ENCODE measurements at places on chromosomes 11 and 22. TPM values are rescaled to one million over a fixed set of nuclear protein-coding genes. Genes with fewer than 3 reads are reported as not detected.

DNA sequence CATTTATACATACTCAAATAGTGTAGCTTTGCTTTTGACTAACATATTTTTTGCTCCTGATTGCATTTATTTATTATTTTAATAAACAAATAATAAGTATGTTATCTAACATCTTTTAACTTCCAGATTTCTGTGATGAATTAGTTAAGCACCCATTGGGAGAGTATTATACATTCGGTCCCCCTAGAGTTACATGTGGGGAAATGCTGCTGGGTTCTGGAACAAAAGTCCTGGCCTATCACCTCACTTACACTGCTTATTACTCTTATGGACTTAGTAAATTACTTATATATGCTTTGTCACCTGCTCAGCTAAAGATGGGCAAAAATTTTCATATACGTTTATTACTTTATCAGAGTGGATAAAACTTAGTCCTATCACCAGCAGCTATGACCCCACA lies 1163.0 kb downstream of the FAM181B start:
- DNase-seq: no peak

GRCh38 chr11:78373689-78374088 lies 43.9 kb downstream of the GAB2 start:
- DNase-seq: no peak

GRCh38 chr11:88474655-88475054 lies 137.1 kb upstream of the CTSC start:
- no peak for DNase-seq

- peak; percentile 64 for DNase-seq
Observed at GRCh38 chr11:64489831-64490441, 101.1 kb upstream of the SLC22A12 start.

DNA sequence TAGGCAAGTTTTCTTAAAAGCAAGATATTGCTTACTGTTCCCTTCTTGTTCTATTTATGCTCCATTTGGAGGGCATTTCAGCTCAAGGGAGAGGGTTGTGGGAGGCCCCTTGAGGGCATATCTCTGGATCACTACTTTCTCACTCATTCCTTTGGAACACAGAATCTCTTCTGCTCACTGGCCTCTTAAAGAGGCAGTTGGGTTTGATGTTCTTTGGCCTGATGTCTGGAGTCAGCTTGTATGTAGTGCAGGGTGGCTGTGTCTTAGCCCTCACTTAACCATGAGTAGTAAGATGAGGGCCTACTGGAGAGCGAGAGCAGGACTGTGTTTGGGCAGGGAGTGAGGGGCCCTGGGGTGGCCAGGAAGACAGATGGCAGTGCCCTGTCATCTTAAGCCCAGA lies 3.6 kb downstream of the INCENP start:
- DNase-seq: no peak

GRCh38 chr22:44461614-44462013 lies 36.4 kb downstream of the RTL6 start:
- no peak for DNase-seq

GRCh38 chr11:110077831-110078325 lies 15.3 kb upstream of the ZC3H12C start:
- DNase-seq: no peak

- peak; percentile 87 for DNase-seq
Observed at GRCh38 chr22:42648368-42649245, 585 bp downstream of the CYB5R3 start.

DNA sequence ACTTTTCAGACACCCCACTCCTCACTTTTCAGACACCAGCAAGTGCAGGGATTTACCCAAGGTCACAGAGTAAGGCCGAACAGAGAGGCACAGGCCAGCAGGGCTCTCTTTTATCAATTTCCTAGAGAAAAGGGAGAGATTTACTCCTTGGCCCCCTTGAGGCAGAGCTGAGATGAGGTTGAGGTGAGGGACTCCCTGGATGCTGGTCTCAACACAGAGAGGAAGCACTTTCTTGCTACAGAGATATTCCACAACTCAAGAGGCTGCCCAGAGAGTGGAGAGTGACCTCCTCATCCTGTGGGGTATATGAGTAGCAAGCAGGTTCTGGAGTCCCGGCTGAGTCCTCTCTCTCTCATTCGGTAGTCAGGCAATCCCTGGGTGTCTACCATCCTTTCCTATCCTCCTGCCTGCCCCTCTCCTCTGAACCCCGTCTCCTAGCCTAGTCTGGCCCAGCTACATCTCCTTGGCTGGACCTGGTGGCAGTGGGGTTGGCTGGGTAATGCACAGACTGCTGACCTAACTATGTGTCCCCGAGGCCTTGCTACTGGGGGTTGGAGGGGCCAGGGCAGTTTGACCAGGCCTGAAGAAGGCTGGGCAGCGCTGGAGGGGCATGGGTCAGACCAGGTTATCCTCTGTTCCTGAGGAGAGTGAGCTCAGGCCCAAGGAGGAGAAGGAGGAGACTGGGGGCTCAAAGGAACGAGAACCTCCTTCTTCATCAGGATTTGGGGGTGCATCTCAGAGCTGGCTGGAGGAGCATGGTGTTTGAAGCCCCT lies 1.8 kb upstream of the ARHGEF17 start:
- no peak for DNase-seq

GRCh38 chr22:23749841-23750301 lies 1.0 kb downstream of the ZNF70 start:
- no peak for DNase-seq

DNA sequence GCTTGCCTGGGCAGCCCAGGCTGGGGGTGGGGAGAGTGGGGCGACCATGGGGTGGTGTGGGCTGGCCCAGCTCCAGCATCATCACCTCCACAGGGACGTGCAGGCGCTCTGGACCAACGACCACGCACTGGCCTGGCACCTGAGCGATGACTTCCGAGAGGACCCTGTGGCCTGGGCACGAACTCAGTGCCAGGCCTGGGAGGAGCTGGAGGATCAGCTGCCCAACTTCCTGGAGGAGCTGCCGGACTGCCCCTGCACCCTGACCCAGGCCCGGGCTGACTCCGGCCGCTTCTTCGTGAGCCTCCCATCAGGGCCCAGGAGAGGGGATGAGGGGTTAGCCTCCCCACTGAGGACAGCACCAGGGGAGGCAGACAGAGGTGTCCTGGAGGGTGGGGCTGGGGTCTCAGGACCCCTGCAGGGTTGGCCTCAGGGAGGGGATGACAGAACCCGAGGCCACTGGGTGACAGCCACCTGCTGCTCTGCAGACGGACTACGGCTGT lies 3.8 kb downstream of the SUSD2 start:
- DNase-seq: peak; percentile 19

DNA sequence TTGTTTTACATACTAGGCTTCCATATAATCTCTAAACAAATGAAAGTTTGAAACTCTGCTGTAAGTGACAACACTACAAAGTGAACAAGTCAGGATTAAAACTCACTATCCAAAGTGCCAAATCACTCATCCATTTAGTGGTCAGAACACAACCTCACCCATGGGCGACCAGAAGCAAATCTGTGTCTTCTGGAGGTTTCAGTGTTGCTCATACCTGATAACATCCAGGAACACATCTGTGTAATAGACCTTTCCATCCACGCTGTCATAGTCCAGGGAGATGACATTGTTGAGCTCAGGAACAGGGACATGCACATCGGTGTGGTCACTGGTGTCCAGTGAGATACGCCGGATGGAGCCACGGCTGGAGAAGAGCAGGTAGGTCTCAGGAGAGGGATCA lies 28.5 kb upstream of the CKAP5 start:
- no peak for DNase-seq

DNA sequence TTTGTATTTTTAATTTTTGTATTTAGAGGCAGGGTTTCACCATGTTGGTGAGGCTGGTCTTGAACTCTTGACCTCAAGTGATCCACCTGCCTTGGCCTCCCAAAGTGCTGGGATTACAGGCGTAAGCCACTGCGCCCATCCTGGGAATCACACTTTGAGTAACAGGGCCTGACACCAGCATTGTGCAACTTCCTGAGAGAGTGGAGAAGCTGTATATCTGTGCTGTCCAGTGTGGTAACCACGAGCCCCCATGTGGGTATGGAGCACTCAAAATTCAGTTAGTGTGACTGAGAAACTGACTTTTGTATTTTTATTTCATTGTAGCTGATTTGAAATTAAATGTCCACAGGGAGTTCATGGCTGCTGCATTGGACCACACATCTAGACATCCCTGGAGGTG lies 36.2 kb downstream of the MPPED1 start:
- DNase-seq: no peak

DNA sequence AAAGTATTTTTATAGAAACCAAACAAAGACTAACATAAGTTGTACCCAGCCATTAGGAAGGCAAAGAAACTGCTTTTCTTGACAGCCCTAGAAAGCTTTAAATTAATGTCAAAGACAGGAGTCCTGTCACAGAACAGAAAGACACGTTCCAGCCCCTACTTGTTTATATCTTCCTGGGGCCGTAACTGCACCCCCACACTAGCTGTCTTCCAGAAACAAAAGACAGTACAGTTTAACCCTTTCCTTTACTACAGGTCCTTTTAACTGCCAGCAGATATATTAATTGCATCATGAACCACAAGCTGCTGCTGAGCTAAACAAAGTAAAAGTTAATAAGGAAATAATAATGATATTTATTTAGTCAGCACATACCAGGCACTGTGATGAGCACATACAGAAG lies 20.3 kb upstream of the CFAP300 start:
- DNase-seq: no peak

DNA sequence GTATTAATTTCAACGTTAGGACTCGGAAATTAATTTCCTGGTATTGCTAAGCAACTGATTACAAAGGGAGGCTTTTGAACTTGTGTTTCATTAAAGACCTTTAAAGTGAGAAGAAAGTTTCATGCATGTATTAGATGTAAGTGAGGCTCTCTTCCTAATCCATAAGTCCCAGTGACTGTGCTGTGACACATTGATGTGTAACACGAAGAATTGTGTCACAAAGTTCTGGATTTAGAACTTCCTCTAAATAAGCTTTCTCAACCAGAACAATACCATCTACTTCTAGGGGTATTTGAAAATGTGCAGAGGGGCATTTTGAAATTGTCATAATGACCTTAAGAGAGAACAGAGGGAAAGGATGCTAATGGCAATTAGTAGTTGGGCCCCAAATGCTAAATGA lies 14.4 kb downstream of the DCUN1D5 start:
- no peak for DNase-seq

GRCh38 chr22:29043906-29044575 lies 17.6 kb downstream of the C22orf31 start:
- no peak for DNase-seq

- DNase-seq: no peak
Observed at GRCh38 chr22:47116426-47117341, 354.2 kb downstream of the TBC1D22A start.

GRCh38 chr11:133559382-133559781 lies 27.1 kb upstream of the OPCML start:
- DNase-seq: no peak

GRCh38 chr11:96708219-96708878 lies 318.5 kb downstream of the JRKL start:
- DNase-seq: no peak

DNA sequence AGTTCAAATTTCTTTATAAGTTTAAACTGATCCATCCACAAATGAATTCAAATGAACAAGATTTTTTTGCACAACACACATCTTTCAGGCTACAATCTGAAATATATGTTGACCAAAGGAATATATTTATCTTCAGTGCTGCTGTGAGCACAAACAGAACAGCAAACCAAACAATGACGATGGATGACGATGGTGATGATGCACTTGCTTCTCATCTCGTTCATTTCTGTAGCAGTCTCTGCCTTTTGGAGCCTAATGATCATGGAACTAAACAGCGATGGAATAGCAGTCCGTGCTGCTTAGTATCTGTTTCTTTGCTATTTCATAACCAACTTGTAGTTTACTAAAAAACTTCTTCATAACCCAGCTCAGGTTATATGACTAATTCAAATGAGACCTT lies 220.7 kb upstream of the BLID start:
- no peak for DNase-seq

- DNase-seq: no peak
Observed at GRCh38 chr11:116334596-116334995, 438.2 kb downstream of the BUD13 start.

DNA sequence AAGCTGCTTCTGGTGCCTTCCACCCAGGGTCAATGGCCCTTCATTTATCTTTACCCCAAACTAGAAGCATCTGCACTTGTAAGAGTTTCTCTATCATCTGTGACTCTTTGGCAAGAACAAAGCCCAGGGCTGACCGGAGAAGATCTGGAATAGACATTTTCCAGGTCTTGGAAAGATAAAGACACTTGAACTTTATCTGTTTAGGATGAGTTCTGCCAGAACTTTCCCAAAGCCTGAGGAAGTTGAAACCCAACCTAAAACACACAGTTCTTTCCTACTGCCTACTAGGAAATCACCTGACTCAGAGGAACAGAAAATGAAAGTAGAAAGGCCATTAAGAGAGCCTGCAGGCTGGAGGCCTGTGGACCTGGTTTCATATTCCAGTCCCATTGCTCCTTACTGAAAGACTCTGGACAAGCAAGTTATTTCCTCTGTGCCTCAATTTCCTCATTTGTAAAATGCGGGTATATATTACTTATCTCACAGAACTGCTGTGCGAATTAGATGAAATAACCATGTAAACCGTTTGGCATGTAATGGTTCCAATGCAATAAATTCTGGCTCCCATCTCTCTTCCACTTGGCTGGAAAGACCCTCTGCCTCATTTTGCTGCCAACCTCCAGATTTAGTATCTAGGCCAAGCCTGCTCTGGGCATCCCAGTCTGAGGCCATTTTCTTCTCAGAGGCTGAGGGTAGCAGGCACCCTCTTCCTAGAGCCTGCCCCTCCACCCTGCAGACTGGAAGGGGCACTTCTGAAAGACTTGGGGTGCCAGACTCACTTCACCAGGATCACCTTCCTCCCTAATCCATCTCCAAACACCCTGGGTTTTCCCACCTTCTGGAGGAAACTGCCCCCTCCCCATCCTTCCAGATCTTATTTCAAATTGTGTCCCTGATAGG lies 1.2 kb downstream of the UBE2L6 start:
- DNase-seq: no peak

GRCh38 chr22:46795845-46796565 lies 33.6 kb downstream of the TBC1D22A start:
- DNase-seq: no peak

GRCh38 chr22:18126606-18127005 lies 16.0 kb downstream of the TUBA8 start:
- no peak for DNase-seq

DNA sequence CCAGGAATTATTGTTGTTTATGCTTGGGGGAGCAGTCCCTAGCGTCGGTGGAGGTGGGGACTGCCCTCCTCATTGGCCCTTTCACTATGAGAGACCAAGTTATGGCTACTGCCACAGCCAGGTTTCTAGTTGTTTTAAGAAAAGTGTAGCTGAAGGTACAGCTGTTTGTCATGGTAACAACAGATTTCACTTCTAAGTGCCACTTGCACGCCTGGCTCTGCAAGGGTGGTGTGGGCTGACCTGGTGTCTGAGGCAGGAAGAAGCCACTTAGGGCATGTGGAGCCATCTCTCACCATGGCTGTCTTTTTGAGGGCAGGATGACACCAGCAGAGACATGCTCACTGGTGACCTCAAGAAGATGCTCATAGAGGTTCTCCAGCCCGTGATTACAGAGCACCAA lies 46.3 kb upstream of the MPEG1 start:
- no peak for DNase-seq

The PHOX2A gene
- not detected for total RNA-seq

The ANO9 gene
- not detected for total RNA-seq

The MS4A3 gene
- total RNA-seq: not detected

The SSH3 gene
- 10.9 TPM for total RNA-seq

The B3GAT1 gene
- 6.0 TPM for total RNA-seq

The CATSPER1 gene
- not detected for total RNA-seq

The MISFA gene
- 2.2 TPM for total RNA-seq

The C11orf65 gene
- total RNA-seq: 0.43 TPM

The CCDC87 gene
- not detected for total RNA-seq

The ISX gene
- total RNA-seq: not detected

The CERK gene
- total RNA-seq: 11.0 TPM

Measured in right lobe of liver (tissue), 6 donors.